T47D (cell line): ENCODE measurements at places on chromosomes 3 and 15.

GRCh38 chr15:34456658-34457057 is 19.1 kb upstream of the GOLGA8A start:
- DNase-seq, result no peak

GRCh38 chr3:157695103-157695502 is 191.9 kb upstream of the VEPH1 start:
- no peak for DNase-seq

- no peak for DNase-seq
These were observed 46.4 kb downstream of the DNASE1L3 start for GRCh38 chr3:58164199-58164879.

DNA sequence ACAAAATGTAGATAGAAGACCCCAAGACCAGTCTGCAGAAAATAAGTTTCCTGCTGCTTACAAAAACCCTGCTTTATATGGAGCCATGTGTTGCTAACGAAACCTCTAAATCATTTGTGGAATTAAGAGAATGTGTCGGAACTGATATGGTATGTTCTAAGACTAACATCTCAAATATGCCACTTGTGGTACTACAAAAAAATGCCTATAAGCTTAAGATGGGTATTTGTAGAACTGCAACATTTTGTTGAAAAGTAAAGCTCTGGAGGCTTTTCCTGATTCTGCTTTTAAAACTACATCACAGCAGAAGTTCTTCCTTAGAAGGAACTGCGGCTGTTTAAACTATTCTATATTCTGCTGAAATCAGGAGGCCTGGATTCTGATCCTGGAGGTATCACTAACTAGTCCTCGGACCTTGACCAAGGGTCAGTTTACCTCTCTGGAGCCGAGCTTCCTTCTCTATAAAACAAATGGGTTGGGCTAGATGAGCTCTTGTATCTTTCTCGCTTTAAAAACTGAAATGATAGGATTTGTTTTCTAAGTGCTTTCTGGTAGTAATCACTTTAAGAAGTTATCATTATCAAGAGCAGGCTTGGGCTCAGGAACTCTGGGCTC is 74.9 kb downstream of the RAD18 start:
- no peak for DNase-seq

- no peak for DNase-seq
These were observed 18.7 kb downstream of the SEMA5B start for GRCh38 chr3:123008840-123009239.
